Stimulated activated CD4-positive, alpha-beta T cell treated with anti-CD3 and anti-CD28 coated beads, Interleukin-12 subunit alpha, Interleukin-12 subunit beta, amount 100 ng/mL, for 24 hours (primary cell): ENCODE measurements at places on chromosomes 1 and 21.

DNA sequence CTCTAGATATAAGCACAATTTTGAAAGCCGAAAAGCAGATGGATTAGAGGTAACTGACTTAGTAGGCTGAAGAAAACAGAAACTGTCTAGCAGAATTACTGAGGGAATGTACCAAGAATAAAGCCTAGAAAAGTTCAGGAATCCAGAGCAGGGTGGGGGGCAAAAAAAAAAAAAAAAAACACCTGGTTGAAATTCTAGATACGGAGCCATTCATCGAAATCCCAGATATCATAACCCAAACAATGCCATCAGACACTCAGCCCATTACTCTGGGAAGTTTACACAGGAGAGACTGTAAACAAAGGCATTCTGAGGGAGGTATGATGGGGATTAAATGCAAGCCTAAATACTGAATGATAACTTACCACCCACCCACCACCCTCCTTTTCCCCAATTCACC lies 45.6 kb downstream of the ENAH start:
- no peak for DNase-seq

GRCh38 chr1:185860859-185861258 lies 126.7 kb downstream of the HMCN1 start:
- DNase-seq, result no peak

GRCh38 chr1:234408757-234409156 lies 35.5 kb downstream of the COA6 start:
- peak; percentile 30 for DNase-seq

DNA sequence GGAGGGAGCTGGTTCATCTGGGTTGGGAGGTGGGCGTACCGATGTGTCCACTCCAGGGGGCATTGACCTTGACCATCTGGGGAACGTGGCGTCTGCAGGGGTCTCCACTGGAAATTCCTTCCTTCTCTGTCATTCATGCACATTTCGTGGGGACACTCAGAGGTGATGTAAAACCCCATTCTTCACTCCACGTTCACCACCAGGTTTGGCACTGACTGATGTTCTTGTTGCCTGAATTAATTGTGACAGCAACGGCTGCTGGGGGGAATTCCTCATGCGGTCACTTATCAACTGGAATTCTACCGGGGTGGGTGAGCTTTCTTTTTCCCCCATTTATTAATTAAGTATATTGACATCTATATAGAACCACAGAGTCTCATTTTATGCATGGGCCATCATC lies 18.1 kb upstream of the POFUT2 start:
- no peak for DNase-seq

DNA sequence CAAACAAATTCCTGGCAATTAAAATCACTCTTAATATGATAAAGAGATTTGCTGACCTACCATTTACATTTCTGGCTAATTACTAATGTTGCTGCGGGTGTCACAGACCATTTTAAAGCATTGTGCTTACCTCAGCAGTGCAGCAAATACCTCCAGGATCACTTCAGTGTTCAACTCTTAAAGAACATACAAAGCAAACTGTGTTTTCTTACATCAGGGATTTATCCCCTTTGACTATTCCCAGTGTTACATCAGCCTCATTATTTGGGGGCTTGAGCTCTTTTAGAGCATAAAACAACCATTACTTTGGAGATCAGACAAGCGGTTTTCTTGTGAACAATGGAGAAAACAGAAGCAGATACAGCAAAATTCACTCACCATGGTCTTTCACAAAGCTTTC lies 185.4 kb downstream of the LYPLAL1 start:
- DNase-seq, result no peak

- no peak for DNase-seq
Observed at GRCh38 chr1:111422546-111423391, 4.8 kb downstream of the OVGP1 start.

GRCh38 chr1:226605318-226605950 lies 56.9 kb downstream of the STUM start:
- DNase-seq, result no peak

DNA sequence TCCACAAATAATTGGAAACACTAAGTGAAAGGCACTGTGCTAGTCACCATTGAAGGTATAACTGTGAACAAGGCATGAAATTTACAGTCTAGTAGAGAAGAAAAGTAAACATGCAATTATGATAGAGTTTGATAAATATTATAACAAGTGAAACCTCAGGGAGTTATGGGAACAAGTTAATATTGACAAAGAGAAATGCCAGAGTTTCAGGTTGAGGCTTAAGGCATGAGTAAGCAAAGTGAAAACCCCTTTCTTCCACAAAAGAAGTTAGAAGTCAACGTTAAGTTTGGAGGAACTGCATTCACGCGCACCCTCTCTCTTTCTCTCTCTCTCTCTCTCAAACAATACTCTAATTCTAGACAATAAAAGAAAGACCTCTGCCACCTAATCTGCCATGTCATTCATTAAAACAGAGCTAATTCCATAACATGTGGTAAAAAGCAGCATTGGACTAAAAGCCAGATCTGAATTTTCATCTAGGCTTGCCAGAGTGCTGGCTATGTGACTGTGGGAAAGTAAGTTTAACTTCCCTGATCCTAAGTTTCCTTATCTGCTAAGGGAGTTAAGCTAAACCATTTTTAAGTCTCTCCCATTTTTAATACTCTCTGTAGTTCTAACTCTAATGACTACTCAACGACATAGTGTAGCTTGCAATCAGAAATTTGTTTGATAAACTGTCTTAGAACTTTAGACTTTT lies 22.0 kb downstream of the SLC44A5 start:
- no peak for DNase-seq

- no peak for DNase-seq
Observed at GRCh38 chr1:198751741-198752140, 112.9 kb downstream of the PTPRC start.

DNA sequence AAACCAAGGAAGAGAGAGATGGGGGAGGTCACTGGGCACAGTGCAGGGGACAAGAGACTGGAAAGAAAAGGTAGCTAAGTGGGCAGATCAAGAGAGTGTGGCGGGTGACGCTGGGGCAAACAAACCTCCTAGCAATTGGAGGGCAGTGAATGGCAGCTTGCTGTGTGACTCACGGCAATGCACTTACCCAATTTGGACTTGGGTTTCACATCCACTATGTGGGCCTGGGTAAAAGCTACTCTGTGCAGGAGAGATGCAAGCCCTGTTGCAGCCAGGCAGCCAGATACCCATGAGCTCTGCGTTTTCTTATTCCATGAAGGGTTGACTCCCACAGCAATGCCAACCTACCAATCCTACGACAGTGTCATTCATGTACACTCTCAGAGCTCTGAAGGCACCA lies 9.5 kb downstream of the PLXNA2 start:
- DNase-seq, result no peak

- DNase-seq, result no peak
Observed at GRCh38 chr1:94514095-94514727, 27.3 kb downstream of the F3 start.

GRCh38 chr1:155809088-155809487 lies 47.9 kb downstream of the GON4L start:
- DNase-seq, result no peak

DNA sequence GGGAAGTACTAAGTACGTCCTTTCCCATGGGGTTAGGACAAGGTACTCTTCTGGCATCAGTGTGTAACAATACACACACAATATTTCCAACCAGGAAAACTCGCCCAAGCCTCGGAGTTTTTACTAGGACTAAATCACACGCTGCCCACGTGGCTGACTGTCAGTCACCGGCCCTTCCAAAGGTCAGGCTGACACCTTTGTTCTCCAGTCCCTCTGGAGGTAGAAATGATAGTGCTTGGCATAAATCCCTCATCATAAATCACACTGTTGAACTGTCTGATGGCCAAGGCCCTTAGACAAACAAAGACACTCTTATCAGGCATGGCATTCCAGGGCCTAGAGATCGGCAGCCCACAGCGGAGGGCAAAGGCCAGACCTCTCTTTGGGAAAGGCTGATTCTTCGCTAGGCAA lies 16.9 kb upstream of the SLAMF9 start:
- no peak for DNase-seq

- peak; percentile 1 for DNase-seq
Observed at GRCh38 chr1:184036517-184036949, 995 bp downstream of the COLGALT2 start.

- no peak for DNase-seq
Observed at GRCh38 chr21:41066086-41066938, 101.6 kb upstream of the BACE2 start.

DNA sequence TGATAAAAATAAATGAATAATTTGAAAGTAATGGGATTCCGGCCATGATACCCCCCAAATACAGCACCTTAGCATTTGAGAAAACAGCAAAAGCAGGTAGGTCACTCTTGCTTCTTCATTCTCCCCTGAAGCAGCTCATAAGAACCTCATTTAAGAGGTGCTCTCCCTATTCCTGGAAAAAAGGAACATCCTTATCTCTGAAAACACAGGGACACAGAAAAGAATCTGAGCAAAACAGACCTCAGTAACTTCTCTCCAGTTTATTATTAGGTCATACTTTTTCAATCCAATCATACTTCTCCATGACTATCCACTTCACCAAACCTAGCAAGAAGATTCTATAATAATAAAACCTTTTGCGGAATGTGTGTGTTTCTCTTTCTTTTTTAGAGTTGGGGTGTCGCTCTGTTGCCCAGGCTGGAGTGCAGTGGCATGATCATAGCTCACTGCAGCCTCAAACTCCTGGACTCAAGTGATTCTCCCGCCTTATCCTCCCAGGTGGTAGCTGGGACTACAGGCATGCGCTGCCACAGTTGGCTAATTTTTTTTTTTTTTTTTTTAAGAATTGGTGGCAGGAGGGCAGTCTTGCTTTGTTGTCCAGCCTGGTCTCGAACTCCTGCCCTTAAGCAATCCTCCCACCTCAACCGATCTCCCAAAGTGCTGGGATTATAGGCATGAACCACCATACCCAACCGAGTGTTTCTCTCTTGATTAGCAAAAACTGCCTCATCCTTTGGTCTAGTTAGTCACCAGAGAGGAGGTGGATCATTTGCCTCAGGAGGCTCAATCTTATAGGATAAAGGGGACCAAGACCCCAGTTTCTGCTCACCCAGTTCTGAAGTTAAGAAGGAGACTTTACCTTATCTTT lies 10.6 kb upstream of the TRIM33 start:
- DNase-seq, result no peak

DNA sequence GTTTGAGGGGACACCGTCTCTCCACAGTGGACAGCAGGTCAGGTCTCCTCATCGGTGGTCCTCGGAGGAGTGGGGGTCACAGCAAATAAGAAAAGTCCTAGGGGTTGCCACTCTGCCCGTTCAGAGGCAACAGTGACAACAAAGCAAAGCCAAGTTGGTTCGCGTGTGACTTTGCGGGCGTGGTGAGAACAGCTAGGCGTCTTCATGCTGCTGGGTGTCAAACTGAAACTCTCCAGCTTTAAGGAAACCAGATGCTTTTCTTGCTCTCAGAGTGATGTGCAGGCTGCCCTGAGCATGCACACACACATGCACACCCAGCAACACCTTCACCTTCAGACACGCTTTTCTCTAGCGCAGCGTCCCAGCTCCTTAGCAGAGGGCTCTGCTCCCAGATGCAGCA lies 70.1 kb upstream of the ARHGEF16 start:
- DNase-seq, result no peak
